ENCODE measurements at places on chromosomes 2 and 18. TPM values are rescaled to one million over a fixed set of nuclear protein-coding genes. Genes with fewer than 3 reads are reported as not detected.

DNA sequence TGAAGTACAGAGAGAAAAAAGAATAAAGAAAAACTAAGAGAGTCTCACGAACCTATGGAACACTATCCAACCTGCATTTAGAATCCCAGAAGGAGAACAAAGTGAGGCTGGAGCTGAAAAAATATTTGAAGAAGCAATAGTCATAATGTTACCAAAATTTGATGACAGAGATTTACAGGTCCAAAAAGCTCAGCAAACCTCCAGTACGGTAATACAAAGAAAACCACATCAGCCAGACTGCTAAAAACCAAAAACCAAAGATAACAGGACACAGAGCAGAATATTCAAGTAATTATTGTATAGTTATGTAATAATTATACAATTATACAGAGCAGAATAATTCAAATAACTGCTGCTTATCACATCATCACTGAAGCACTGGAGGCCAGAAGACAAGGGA, 23.7 kb downstream of the ATL2 start:
- DNase-seq, result no peak

GRCh38 chr2:180246268-180246667, 239.2 kb upstream of the CWC22 start:
- DNase-seq, result no peak

DNA sequence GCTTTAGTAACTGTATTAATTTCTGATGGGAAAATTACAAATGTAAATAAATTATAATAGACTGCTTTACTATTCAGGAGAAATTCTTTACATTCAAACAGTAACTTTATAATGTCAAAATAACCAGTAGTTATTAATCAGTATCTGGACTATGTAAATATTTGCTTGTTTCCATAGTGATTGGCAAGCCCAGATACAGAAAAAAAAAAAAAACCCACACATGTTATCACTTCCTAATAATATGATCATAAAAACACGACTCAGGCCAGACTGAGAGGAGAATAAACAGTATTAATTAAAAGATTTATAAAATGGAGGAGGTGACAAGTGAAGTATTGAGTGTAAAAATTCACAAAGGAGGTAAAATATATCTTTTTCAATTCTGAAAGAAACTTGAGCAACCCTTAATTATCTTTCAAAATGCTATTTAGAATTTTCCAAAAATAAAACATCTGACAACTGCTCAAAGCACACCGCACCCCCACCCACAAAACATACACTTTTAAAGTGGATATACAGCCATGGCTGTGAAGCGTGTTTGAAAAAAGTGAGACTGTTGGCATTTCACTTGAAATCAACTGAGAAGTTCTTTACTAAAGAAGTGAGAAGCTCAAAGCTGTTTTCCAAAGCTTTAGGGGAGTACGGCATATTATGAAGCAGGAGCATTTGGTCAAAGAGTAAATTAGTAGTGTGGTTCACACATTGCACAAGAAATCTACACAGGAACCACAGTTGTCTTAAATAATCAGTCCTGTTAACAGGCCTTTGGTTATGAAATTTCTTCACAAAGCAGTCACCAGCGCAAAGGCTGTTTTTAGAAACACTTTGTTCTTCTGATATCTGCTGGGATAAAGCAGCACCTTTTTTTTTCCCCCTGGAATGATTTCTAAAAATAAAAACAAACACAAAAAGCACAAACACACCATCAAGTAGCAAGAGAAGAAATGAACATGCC, 475.8 kb downstream of the TXNL1 start:
- DNase-seq, result no peak

DNA sequence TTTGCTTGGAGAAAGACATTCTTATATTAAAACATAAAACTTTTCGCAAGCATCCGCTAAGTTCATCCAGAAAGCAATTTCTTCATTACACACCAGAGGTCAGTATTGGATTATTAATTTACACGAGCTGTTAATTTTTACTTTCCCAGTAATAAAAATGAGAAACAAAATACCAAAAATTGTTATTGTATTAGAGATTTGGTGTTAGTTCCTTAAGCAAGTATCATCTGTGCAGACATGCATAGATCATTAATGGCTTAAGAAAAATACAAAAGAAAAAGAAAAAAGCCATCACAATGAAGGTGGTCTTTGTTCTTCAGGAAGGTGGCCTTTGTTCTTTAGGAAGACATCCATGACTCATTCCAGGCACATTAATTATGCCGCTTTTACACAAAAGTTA, 53.6 kb upstream of the HNMT start:
- DNase-seq, result peak; percentile 49

DNA sequence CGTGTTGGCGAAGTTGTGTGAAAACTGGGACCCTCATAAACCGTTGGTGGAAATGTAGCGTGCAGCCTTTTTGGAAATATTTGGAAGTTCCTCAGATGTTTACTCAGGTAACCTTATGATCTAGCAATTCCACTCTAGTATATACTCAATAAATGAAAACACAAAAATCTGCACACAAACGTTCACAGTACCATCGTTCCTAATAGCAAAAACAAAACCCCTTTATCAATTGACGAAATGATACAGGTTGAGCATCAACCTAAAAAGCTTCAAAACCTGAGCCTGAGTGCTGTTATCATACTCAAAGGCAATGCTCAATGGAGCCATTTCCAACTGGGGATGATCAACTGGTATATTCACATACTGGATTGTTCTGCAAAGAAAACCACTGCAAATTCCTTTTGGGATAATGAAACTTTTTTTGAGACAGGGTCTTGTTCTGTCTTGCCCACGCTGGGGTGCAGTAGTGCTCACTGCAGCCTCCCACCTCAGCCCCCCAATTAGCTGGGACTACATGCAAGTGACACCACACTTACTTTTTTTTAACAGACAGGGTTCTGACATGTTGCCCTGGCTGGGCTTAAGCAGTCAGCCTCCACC, 777 bp upstream of the C18orf32 start:
- no peak for DNase-seq

- no peak for DNase-seq
Measured at GRCh38 chr2:133581010-133581760, 12.9 kb upstream of the NCKAP5 start.

The RAB10 gene
- 92.7 TPM for total RNA-seq

DNA sequence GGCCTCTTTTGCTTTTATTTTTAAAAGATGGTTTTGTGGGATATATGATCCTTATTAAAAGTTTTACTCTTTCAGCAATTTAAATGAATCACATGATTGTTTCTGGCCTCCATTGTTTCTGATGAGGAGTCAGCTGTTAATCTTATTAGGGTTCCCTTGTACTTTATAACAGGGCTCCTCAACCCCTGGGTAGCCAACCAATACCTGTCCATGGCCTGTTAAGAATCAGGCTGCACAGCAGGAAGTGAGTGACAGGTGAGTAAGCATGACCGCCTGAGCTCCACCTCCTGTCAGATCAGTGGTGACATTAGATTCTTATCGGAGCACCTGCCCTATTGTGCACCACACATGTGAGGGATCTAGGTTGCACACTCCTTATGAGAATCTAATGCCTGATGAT, 45.1 kb upstream of the FAM98A start:
- no peak for DNase-seq

- no peak for DNase-seq
Measured at GRCh38 chr2:241736111-241736510, 1.7 kb downstream of the D2HGDH start.

- DNase-seq, result no peak
Measured at GRCh38 chr18:23105581-23106219, 29.6 kb upstream of the CABLES1 start.

All from SJSA1 (cell line).